ENCODE measurements at places on chromosomes 3 and 15. TPM values are rescaled to one million over a fixed set of nuclear protein-coding genes. Genes with fewer than 3 reads are reported as not detected.

DNA sequence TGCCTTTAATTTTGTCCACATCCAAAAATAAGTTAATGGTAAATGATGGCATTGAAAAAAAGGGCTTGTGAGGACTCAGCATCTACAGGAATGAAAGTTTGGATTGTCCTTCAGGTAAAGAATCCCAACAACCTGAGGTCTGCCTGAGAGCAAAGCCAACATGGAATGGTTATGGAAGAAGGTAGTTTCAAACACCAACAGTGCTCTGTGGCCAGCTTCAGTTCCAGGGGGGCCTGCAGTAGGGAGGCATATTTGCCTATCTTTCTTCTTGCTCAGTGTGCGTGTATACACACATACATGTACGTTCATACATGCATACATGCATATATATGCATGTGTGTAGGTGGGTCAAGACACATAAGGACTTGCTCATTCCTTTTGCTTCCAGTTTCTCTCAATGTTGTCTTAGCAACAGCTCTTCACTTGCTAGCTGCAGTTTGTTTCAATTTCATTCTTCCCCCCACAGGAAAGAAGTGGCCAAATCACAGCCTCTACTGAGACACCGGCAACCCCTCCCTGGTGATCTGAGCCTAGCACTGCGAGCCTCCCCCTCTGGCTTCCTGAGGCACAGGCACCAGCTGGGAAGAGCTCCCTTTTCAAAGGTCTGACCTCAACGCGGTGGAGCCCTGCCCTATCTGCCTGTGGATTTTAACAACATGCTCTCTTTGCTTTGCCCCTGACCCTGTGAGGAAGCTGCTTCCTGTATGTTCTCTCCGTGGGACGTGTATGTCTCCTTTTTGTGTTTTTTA lies 146.2 kb downstream of the KLF13 start:
- H3K4me3 ChIP-seq: no peak overlapping the region
- no peaks in the 10 kb centered on the region for H3K36me3 ChIP-seq
- no peaks in the 10 kb centered on the region for H3K27me3 ChIP-seq
- no peak overlapping the region for H3K27ac ChIP-seq

- no peaks in the 10 kb centered on the region for H3K27me3 ChIP-seq
- no peaks in the 10 kb centered on the region for H3K36me3 ChIP-seq
- H3K4me1 ChIP-seq: no peaks in the 10 kb centered on the region
These were observed 376.0 kb upstream of the PDZRN3 start for GRCh38 chr3:74000725-74001124.

DNA sequence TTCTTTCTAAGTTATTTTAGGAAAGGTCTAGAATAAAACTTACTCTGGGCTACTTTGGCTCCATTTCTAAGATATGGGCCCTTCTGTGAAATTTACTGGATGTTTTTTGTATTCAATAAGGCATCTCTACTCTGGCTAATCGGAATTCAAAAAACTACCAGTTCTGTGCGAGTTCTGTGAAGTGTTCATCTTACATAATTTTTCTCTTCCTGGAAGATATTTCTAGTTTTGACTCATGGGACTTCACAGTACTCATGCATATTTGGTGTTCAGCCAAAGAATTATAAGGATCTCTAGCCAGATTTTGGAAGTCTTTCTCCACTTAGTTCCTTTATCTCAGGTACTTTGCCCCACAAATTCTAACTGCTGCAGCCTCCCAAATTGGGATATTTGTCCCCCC lies 46.4 kb upstream of the MBNL1 start:
- no peaks in the 10 kb centered on the region for H3K27me3 ChIP-seq
- DNase-seq: no peak
- no peak overlapping the region for H3K27ac ChIP-seq
- H3K4me3 ChIP-seq: no peak overlapping the region
- no peaks in the 10 kb centered on the region for H3K4me1 ChIP-seq
- no peaks in the 10 kb centered on the region for H3K36me3 ChIP-seq

GRCh38 chr3:112973325-112974177 lies 1.4 kb downstream of the CD200R1 start:
- no peak overlapping the region for H3K27ac ChIP-seq
- H3K4me3 ChIP-seq: no peak overlapping the region
- DNase-seq: no peak
- H3K27me3 ChIP-seq: no peaks in the 10 kb centered on the region
- no peaks in the 10 kb centered on the region for H3K36me3 ChIP-seq
- no peaks in the 10 kb centered on the region for H3K4me1 ChIP-seq

GRCh38 chr3:192737506-192737905 lies 10.2 kb upstream of the FGF12 start:
- H3K4me1 ChIP-seq: no peaks in the 10 kb centered on the region
- no peaks in the 10 kb centered on the region for H3K36me3 ChIP-seq
- H3K27me3 ChIP-seq: no peaks in the 10 kb centered on the region
- no peak for DNase-seq
- no peak overlapping the region for H3K4me3 ChIP-seq

GRCh38 chr15:36579792-36580431 lies 486 bp downstream of the CDIN1 start:
- H3K27ac ChIP-seq: peak overlapping the region; percentile 70
- H3K36me3 ChIP-seq: no peaks in the 10 kb centered on the region
- peak overlapping the region; percentile 65 for H3K4me3 ChIP-seq
- no peak for DNase-seq
- H3K4me1 ChIP-seq: no peaks in the 10 kb centered on the region

DNA sequence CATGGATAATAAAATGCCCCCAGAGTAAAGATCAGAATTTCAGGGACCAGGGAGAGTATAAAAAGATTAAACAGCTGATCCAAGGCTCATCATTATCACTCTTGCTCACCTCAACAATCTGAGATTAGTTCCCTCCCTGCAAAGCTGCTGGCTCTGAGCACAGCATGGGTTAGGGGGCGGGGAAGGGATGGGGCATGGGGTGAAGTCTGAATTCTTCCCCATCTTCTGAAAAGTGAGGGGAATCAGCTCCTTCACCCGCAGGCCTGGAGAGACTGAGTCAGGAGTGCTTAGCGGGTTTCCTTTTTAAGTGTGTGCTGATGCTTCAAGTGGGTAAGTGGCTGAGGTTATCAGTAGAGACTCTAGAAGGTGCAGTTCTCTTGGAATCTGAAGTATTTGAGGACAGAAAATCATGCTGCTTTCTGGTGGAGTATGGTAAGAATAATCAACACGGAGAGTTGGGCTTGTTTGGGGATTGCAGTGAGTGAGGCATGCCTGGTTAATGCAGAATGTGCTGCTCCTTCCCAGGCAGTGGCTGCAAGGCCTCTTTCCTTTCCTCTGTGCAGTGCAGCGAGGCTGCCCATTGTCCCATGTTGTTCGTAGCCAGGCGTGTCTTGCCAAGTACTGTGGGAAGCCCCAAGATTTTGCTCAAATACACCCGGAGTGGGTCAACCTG lies 59.2 kb upstream of the TRAK1 start:
- H3K27ac ChIP-seq: no peak overlapping the region
- no peak for DNase-seq
- no peaks in the 10 kb centered on the region for H3K27me3 ChIP-seq

Gene FBXW12
- total RNA-seq: 0.30 TPM

Gene MORF4L1
- total RNA-seq: 282 TPM

Gene MELTF
- total RNA-seq: 4.7 TPM

Gene C3orf20
- not detected for total RNA-seq

Gene CLRN1
- total RNA-seq: not detected

Gene CHSY1
- total RNA-seq: 87.1 TPM

Gene LRRC3B
- not detected for total RNA-seq
